ENCODE measurements at places on chromosomes 11 and 22.
A peak's percentile ranks its signal among the peaks of the same experiment; 100 is the strongest.

DNA sequence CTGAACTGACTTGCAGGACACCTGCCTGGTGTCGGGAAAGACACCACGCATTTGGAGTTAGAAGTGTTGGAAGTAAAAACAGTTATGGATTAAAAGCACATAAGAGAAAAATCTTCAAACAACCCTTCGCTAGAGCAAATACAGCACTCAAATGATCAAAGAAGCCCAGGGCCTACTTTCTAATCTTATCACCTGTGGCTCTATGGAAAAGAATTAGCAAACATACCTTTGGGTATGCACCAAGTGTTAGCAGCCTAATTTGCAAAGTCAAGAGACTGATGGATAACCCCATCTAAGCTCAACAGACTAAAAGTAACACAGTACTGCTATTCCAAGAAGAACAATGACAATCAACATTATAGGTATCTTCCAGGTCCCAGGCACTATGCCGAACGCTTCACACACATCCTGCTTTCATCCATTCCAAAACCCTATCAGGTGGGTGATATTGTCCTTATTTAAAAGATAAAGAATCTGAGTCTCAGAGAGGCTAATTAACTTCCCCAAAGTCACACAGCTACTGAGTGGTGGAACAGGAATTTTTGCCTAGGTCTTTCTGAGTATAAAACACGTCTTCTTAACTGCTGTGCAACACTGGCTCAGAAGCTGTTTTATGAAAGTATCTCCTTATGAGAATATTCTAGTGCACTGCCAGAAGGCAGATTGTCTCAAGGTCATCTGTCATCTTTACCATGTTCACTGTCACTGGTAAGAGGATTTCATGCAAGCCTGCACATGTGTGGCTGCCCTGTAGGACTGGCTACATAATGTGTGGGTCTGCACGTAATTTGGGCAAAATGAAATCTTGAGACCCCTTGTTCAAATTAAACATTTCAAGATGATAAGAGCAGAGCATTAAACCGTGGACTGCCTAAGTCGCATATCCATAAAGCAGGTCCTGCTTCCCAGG lies 16.4 kb downstream of the SLC1A2 start:
- no peak for DNase-seq

DNA sequence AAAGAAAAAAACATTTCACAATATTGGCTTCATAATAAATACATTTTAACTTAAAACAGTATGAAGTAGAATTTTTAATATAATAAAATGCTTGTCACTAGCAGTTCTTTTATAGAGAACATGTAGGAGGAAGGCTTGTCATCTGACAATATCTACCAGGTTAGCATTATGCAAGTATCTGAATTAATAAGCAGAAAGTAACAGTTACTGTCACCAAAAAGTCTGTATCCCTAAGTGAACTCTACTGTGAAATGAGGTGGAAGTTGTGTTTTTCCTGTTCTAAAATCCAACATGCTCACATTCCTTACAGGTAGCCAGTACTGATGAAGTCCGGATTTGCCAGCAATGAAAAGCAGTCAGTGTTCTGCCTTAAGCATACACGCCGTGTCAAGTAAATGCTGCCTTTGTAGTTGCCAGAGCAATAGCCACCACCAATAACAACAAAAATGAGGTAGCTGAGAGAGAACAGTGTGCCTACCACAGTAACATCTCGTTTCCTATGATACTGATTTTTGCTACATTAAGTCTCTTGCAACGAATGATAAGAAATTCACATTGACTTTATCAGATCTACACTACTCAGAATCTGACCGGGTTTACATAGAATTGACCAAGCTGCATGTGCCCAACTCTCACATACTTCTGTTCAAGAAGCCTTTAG lies 95.5 kb downstream of the SIK3 start:
- DNase-seq = no peak

- no peak for DNase-seq
Measured at GRCh38 chr11:78292109-78292803, 103.5 kb downstream of the USP35 start.

- no peak for DNase-seq
Measured at GRCh38 chr11:14916403-14916802, 24.4 kb upstream of the CYP2R1 start.

DNA sequence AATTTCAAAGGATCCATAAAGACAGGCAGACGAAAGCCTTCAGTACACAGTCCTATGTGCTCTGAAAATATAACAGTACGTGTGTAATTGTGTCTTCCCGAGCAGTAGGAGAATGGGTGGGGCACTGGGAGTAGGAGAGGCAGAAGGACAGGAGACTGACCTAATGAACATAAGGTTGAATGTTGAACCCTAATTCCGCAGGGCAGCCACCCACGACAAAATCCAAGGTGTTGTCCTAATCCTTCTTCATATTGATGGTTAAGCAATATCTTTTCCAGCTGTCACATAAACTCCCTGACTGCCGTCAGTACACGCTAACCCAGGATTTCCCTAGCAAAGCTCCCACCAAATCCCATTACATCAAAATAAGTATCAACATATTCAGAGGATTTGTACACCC lies 34.5 kb downstream of the SPATA19 start:
- no peak for DNase-seq

DNA sequence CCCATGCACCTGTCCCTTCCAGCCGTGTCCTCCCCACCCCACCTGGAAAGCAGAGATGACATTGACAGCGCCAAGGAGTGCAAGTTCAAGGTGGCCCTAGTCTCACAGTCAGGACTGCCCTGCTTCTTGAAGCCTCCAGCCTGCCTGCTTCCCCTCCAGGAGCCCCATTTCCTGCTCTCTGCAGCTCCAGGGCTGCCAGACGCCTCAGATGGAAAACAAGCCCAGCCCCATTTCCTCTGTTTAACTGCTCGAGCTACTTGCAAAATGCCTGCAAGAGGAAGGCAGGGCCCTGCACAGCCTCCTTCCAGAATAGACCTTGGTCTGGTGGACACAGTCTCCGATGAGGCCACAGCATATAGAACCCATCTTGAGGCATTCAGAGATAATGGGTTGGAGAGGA lies 5.0 kb upstream of the DGKZ start:
- DNase-seq = no peak

DNA sequence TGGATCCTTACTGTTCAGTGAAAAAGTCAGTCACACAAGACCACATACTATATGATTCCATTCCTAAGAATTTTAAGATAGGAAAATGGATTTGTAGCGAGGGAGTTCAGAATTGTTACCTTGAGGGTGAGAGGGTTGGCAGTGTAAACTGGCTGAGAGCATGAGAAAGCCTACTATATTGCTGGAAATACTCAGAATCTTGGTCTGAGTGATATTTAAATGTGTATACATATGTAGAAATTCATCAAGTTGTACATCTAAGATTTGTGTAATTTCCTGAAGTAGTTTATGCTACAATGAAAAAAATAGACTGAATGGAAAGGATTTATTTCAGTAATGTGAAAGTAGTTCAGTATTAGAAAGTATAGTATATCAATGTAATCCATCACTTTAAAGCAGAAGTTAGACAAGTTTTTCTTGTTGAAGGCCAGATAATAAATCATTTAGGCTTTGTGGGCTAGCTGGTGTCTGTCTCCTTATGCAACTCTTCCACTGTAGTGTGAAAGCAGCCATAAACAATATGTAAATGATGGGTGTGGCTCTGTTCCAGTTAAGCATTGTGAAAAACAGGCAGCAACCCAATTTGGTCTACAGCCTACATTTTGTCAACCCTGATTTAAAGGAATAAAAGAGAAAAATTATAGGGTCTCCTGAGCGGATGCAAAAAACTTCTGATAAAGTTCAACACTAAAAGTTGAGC lies 127.2 kb upstream of the THY1 start:
- no peak for DNase-seq

GRCh38 chr11:112922606-112923005 lies 38.6 kb upstream of the NCAM1 start:
- DNase-seq = no peak

DNA sequence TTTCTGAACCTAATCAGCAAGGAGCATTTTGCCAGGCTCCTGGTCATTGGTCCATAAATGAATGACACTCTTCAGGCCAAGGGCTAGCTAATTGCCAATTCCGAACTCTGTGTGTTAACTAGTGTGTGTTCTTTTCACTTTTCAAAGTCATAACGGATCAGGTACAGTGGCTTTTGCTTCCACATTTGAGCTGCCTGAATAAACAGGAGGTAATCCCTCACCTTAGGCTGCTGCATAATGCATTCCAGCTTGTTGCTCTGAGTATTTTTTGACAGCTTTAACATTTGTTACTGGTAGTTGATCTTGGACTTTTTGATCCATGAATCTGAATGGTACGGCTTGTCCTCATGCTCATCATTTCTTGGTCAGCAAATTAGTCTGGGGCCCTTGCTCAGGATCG lies 485.1 kb downstream of the CNTN5 start:
- DNase-seq = no peak

DNA sequence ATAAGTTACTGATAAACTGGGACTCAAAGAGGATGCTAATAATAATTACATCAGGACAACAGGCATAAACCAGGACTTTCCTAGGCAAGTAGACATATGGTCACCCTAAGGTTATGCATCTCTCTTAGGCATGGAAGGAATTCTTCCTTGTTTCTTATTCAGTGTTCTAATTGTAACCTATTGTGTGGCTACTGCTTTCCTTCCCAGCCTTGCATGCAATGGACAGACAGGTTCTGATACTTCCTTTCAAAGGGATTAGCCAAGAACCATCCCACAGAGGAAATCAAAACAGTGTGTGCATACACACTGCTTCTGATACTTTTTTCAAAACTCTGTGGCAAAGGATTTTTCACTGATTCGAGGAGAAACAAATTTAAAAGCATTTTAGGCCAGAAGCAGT lies 48.3 kb downstream of the RRAS2 start:
- DNase-seq = no peak

- DNase-seq = no peak
Measured at GRCh38 chr11:12808519-12808918, 134.3 kb downstream of the TEAD1 start.

DNA sequence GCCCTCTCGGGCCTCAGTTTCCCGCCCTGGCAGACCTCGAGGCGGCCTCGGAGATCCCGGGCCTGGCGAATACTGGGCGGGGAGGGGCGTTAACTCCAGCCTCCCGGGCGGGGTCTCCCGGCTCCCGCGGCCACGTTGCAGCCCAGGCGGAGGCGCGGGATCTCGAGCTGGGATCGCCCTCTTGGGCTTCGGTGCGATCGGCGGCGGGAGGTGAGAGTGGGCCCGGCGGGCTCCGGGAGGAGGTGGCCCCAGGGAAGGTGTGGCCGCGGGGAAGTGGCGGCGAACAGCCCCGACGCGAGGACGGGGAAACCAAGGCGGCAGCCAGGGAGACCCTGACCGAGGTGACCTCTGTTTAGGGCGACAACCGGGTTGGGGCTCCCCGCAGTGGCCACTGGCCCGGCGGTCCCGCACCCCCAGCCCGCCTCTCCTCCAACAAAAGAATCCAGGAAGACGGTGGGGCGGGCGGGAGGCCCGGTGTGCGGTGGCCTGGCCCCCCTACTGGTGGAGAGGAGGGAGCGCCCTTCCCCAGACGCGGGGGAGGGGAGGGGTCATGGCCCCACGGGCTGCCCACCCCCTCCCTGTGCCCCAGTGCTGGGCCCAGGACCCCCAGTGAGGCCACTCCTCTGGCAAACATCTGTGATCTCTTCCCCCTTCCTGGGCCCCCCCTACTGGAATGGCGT lies at the start of gene PHETA2:
Gene PHETA2 (plus strand): TSS at position 117 of the 680 bp plus-strand sequence. CDS start 3,046 bp downstream, outside the sequence.
- DNase-seq = no peak

DNA sequence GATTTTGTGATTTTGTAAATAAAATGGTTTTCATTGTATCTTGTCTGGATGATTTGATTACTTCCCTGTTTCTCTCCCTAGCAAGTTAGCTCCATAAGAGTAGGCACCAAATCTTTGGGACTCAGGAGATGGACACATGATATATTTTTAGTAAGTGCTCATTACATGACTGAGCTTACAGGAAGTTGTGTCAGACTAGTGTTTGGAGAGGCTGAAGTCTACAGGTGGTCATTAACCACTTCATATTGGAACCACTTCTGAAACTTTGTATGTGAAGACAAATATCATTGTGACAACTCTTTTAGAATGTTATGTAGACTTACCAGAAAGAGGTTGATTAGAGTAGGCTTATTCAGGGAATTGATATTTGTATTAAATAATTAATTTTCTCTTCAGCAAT lies 19.1 kb downstream of the ARHGAP42 start:
- no peak for DNase-seq

GRCh38 chr11:37557990-37558389 lies 960.0 kb upstream of the RAG2 start:
- no peak for DNase-seq

GRCh38 chr22:48594757-48595510 lies 1232.7 kb downstream of the BRD1 start:
- no peak for DNase-seq

- DNase-seq = no peak
Measured at GRCh38 chr11:12003336-12003735, 5.1 kb downstream of the DKK3 start.

- DNase-seq = no peak
Measured at GRCh38 chr11:109606256-109606655, 184.3 kb downstream of the C11orf87 start.

DNA sequence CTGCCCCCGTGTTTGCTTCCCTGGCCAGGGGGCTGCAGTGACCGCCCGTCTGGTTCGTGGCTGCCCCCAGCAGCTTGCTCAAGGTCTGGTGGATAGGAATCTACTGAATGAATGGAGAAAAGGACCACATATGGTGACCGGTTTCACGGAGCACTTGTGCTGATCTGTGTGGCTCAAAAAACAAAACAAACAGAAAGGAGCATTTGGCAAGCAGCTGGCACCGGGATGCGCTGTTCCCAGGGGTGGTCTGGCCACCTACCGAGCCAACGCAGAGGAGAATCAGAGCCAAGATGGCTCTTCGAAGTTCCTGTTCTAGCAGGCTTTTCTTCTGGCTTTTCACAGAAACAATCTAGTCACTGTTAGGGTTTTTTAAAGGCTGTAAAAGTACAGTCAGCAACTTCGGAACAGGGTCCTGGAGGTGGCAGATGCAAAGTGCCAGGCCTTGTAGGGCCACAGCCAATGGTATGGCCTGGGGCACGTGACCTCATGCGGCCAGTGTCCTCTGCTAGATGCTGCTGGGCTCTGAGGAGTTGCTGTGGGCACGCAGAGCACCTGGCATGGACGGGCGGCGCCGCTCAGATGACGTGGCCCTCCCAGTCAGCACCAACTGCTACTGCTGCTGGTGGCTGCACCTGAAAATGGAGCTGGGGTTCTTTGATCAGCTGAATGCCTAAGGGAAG lies 27.3 kb upstream of the PACSIN2 start:
- DNase-seq = no peak

GRCh38 chr11:5922749-5923426 lies 19.2 kb upstream of the OR56A3 start:
- DNase-seq = no peak

GRCh38 chr11:71580057-71581003 lies 2.3 kb downstream of the KRTAP5-11 start:
- DNase-seq = peak; percentile 30

GRCh38 chr11:43581370-43582023 lies 99.0 kb upstream of the HSD17B12 start:
- no peak for DNase-seq

- DNase-seq = no peak
Measured at GRCh38 chr22:17446698-17447097, 77.4 kb downstream of the CECR2 start.

- DNase-seq = no peak
Measured at GRCh38 chr11:65071907-65072630, 11.8 kb downstream of the CDCA5 start.

GRCh38 chr11:10728789-10729472 lies 22.1 kb upstream of the CTR9 start:
- no peak for DNase-seq

- peak; percentile 27 for DNase-seq
Measured at GRCh38 chr11:124586238-124586860, 16.6 kb downstream of the OR8A1 start.

Data from non-pigmented ciliary epithelial cell (primary cell).